ENCODE measurements at places on chromosomes 1 and 21.

DNA sequence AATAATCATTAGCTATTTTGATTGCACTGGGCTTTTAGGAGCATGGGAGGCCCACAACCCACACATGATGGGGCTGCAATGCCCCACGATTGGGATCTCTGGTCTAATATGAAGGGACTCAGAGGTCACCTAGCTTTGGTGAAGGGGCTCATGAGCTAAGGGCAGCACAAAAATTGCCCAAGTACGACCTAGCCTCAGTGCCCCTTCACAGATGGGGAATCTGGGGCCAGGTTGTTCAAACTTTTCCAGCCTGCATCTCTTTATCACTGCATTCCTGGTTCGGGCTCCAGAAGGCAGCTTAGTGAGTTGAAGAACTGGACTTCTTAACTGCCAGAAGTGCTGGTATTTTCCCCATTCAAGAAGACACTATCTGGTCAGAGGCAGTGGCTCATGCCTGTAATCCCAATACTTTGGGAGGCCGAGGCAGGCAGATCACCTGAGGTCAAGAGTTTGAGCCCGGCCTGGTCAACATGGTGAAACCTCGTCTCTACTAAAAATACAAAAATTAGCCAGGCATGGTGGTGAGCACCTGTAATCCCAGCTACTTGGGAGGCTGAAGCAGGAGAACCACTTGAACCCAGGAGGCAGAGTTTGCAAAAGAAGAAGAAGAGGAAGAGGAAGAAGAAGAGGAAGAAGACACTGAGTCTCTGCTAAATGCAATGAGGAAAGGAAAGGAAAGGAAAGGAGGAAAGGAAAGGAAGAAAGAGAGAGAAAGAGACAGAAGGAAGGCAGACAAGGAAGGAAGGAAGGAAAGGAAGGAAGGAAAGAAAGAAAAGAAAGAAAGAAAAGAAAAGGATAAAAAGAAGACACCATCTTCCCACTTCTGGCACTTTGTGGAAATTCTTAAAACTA, 258.5 kb upstream of the IRF2BP2 start:
- no peak overlapping the region for H3K27ac ChIP-seq
- H3K4me1 ChIP-seq, result peaks cover 22% of the 10 kb centered on the region
- H3K27me3 ChIP-seq, result no peaks in the 10 kb centered on the region
- H3K4me3 ChIP-seq, result no peak overlapping the region
- no peaks in the 10 kb centered on the region for H3K36me3 ChIP-seq

DNA sequence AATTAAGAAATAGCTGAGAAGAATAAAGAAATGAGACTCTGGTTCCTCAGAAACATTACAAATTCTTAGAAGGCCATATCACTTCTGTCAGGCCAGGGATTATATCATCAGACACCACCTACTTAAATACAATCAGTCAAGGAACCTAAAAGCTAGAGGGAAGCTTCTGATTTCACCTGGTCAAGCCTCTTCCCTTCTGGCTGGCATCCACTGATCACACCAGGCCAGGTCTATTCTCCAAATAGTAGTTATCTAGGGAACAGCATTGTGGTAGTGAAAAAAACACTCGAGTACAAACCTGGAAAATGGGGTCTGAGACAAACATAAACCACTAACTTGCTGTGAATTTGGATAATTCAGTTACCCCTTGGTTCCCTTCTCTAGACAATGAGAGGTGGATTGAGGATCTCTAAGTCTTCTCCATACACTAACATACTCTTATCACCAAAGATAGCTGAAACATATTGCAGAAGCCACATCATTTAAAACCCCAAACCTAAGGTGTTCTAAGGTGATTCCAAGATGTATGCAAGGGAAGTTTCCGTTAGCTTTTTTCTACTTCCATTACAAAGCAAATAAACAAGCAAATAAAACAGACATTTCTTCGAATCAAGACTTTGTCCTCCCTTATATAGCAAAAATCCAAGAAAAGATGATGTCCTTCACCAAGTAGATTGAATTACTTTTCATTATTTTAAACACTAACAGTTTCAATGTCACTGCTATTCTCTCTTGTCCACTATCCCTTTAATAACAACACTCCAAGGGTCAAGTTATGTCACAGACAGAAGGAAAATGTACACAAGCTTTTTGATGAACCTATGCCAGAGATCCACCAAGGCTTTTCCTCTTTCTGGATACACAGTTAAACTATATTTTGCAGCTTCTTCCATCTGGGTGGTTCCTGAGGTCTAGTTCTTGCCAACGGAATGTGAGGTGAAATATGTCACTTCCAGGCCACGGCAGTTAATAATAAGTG, 212.9 kb downstream of the KCNH1 start:
- H3K4me3 ChIP-seq, result no peak overlapping the region
- H3K27me3 ChIP-seq, result no peaks in the 10 kb centered on the region

DNA sequence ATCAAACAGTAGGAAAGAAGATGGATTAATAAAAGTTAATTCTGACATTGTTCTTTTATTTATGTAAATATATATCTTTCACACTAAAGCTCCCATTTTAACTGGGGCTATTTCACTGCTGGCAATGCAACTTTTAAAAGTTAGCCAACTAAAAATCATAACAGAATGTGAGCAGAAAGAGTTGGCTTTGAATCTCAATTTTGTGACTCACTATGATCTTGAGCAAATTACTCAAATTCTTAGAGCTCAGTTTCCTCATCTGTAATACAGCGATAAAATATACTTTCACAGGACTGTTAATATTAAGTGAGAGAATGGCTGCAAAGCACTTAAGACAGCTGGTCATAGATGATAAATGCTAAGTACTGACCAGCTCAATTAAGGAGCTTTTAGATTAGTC, 10.8 kb downstream of the EFCAB14 start:
- no peak for DNase-seq
- peaks cover 49% of the 10 kb centered on the region for H3K36me3 ChIP-seq
- no peak overlapping the region for H3K27ac ChIP-seq
- H3K27me3 ChIP-seq, result no peaks in the 10 kb centered on the region
- peaks cover 5% of the 10 kb centered on the region for H3K4me1 ChIP-seq
- no peak overlapping the region for H3K4me3 ChIP-seq

DNA sequence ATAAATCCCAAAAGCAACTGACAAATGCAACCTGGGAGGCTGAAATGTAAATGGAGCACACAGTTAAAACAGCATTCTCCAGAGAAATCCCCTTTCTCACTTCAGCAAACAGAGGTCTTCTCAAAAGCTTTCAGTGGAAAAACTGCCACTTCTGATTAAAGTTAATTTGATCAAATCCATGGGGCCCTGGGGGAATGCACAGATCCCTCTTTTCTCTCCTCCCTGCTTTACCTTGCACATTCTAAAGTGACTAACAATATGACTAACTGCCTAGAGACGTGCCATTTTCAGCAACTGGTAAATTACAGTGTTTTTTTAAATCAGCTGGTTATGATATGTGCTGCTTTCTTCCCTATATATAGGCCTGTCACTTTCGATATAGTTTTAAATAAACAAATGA, 142.5 kb downstream of the RERE start:
- no peaks in the 10 kb centered on the region for H3K36me3 ChIP-seq
- peaks cover 16% of the 10 kb centered on the region for H3K4me1 ChIP-seq
- H3K27ac ChIP-seq, result no peak overlapping the region
- H3K4me3 ChIP-seq, result no peak overlapping the region
- H3K27me3 ChIP-seq, result no peaks in the 10 kb centered on the region

- no peak overlapping the region for H3K4me3 ChIP-seq
- peaks cover 78% of the 10 kb centered on the region for H3K27me3 ChIP-seq
- no peak for DNase-seq
- H3K36me3 ChIP-seq, result no peaks in the 10 kb centered on the region
- H3K27ac ChIP-seq, result no peak overlapping the region
Observed at GRCh38 chr21:33063375-33063883, 6.5 kb upstream of the OLIG1 start.

DNA sequence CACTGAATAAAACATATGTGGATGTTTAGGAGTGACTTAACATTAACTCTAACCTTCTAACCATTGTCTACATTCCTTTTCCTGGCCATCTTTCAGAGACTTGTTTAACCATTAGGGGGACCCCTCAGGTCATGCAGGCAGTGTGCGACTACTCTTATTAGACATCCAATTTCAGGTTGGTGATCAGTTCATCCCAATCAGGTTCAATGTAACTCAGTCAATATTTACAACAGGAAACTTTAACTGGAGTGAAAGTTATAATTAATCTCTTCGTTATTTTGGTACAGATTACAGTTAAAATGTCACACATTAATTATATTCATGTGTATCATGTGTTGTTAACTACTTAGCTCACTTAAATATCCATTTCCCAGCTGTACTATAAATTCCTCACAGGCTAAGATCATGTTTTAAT, 68.8 kb upstream of the RGS1 start:
- H3K27ac ChIP-seq, result no peak overlapping the region
- H3K36me3 ChIP-seq, result no peaks in the 10 kb centered on the region
- H3K27me3 ChIP-seq, result no peaks in the 10 kb centered on the region
- H3K4me3 ChIP-seq, result no peak overlapping the region

GRCh38 chr1:8061210-8061609, 35.1 kb upstream of the ERRFI1 start:
- H3K27me3 ChIP-seq, result no peaks in the 10 kb centered on the region
- H3K4me3 ChIP-seq, result no peak overlapping the region
- no peaks in the 10 kb centered on the region for H3K36me3 ChIP-seq
- peaks cover 3% of the 10 kb centered on the region for H3K4me1 ChIP-seq

DNA sequence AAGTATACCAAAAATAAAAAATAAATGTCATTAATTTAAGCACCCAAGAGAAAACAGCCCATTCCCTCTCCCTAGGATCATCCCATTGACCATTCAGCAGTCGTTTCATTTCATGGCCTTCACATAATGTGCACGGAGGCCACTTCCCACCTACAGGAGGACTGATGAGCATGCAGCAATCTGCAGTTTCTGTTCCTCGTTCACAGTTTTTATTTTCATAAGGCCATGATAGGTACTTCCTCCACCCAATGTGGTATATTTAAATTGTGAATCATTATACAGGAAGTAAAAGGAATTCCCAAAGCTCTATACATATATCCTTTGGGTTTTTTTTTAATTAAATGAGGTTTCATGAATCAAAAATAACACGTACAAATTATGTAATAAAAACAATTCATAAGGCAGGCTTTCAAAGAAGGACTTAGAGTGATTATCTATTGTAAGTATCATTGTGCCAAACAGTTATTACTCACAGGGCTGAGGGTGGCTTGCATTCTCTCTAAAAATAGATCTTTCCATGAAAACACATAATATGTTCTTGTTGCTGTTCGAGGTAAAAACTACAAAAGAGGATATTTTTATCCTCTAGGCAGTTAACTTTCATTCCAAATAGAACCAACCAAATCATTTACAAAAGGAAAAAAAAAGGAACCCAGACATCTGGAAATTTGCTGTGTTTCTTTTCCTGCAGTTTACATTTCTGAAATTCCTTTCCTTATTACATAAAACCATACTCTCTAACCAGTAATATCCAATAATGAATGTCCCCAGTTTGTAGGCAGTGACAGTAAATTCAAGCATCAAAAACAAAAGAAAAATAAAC, 27.5 kb upstream of the SLC44A3 start:
- no peaks in the 10 kb centered on the region for H3K36me3 ChIP-seq
- H3K4me3 ChIP-seq, result no peak overlapping the region
- no peak overlapping the region for H3K27ac ChIP-seq
- no peaks in the 10 kb centered on the region for H3K27me3 ChIP-seq

DNA sequence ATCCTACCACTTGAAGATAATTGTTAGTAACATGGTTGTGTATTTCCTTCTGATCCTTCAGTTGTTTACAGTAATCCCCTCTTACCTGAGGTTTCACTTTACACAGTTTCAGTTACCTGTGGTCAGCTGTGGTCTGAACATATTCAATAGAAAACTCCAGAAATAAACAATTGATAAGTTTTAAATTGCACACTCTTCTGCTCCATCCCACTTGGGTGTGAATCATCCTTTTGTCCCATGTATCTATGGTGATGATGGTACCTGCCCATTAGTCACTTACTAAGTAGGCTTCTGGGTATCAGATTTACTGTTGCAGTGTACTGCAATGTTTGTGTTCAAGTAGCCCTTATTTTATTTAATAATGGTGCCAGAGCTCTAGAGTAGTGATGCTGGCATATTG, 62.5 kb downstream of the OSBPL9 start:
- H3K4me3 ChIP-seq, result no peak overlapping the region
- peaks cover 4% of the 10 kb centered on the region for H3K36me3 ChIP-seq
- no peaks in the 10 kb centered on the region for H3K4me1 ChIP-seq
- DNase-seq, result no peak

DNA sequence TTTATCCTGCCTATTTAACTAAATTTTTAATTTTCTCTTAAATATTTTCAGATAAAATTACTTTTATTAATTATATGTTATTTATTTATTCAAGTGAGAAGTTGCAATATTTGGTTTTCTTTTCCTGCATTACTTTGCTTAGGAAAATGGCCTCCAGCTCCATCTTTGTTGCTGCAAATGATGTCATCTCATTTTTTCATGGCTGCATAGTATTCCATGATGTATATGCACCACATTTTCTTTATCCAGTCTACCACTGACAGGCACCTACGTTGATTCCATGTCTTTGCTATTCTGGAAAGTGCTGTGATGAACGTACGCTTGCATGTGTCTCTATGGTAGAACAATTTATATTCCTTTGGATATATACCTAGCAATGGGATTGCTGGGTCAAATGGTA, 186.9 kb upstream of the LYPLAL1 start:
- no peaks in the 10 kb centered on the region for H3K4me1 ChIP-seq
- no peak for DNase-seq
- H3K27me3 ChIP-seq, result no peaks in the 10 kb centered on the region
- H3K27ac ChIP-seq, result no peak overlapping the region

DNA sequence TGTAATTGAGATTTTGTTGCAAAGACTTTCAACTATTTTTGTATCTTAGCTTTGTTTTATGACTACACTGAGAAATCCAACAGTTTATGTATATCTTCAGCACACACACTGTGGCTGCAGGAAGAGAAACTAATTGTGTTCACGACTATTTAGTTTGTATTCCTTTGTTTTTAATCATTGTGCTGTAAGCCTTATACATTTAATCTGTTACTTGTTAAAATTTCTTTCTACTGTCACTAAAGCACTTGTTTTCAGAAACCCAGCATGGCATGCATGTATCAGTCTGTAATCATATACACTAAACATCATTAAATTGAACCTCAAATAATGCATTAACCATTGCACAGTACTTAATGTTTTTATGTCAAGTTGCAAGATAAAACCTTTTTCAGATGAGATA, 656 bp downstream of the ANGPTL1 start:
- no peak overlapping the region for H3K4me3 ChIP-seq
- H3K27me3 ChIP-seq, result no peaks in the 10 kb centered on the region
- no peak overlapping the region for H3K27ac ChIP-seq
- H3K36me3 ChIP-seq, result peaks cover 4% of the 10 kb centered on the region

DNA sequence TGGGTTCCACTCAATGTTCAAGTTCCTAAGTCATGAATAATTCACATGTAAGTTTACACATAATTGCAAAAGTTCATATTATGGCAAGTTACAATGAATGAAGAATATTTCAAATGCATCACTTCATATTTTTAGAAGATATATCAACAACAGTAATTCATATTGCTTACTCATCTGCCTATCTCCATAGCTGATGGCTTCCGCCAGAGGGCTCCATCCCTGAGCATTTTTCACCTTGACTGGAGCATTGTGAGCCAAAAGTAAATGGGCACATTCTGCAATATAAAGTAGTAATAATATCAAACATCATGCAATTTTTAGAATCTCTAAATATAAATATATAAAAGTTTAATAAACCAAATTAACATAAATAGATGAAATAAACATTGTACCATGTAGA, 29.8 kb downstream of the ANKRD13C start:
- H3K27ac ChIP-seq, result no peak overlapping the region
- DNase-seq, result no peak
- H3K27me3 ChIP-seq, result no peaks in the 10 kb centered on the region
- H3K36me3 ChIP-seq, result peaks cover 8% of the 10 kb centered on the region
- H3K4me3 ChIP-seq, result no peak overlapping the region
- H3K4me1 ChIP-seq, result no peaks in the 10 kb centered on the region

Measured in large intestine (tissue), 12 donors.